Left ventricle myocardium superior (tissue), 1 donor: ENCODE measurements at places on chromosomes 2 and 18. TPM values are rescaled to one million over a fixed set of nuclear protein-coding genes. Genes with fewer than 3 reads are reported as not detected.

SNTG2 gene
- 0.77 TPM for total RNA-seq

HTR2B gene
- 0.50 TPM for total RNA-seq

FAM124B gene
- 1.2 TPM for total RNA-seq

DNA sequence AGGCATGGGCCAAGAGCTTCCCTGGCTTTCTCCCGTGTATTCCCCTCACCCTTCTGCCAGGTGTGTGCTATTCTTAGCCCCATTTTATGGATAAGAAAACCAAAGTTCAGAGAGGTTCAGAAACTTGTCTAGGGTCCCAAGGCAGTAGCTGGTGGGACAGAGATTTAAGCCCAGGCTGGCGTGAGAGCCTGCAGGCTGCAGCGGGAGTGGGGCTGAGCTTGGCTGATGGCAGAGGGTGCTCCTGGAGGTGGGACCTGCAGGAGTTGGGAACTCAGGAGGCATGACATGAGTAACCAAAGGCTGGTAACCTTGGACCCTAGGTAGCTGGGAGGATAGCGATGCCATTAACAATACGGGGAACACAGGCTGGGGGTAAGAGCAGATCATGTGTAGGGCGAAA lies 87.3 kb upstream of the B3GNT7 start:
- no peak for DNase-seq

DNA sequence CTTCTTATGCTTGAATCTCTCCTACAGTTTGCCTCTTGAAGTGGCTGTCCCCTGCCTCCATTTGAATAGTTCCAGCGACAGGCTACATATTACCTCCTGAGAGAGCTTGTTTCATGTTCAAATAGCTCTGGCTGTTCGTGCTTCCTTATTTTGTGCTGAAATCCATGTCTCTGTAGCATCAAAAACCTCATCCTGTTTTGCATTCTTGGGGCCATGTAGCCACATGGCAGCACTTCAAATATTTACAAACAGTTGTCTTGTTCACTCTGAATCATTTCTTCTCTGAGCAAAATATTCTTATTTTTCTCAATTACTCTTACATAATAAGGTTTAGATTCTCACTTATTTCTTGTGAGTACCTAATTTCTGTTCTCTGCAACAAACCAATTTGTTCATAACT lies 1243.1 kb upstream of the NXPH2 start:
- DNase-seq: no peak

OTOF gene
- not detected for total RNA-seq

DPP10 gene
- 0.27 TPM for total RNA-seq
